Thyroid gland (tissue), 4 donors: ENCODE measurements at places on chromosomes 12 and 14. TPM values are rescaled to one million over a fixed set of nuclear protein-coding genes. Genes with fewer than 3 reads are reported as not detected.

DNA sequence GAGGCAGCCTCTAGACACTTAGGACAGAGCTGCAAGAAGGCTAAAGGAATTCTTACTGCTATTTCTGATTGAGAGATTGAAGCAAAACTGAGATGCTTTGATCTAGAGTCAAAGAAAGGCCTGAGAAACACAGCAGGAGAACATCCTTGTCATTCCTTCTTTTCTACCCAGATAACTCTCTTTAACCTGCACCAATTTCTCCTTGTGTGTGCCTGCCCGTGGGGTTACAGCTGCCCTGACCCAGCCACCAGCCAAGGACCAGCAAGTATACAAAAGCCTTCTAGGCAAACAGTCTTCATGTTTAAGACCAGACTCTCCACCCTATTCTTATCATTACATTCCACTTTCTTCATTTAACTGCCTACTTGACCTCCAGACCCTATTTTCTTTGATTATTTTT is 81.7 kb upstream of the PRB2 start:
- no peak for DNase-seq

- DNase-seq, result no peak
Measured at GRCh38 chr14:30284808-30285207, 274.1 kb upstream of the G2E3 start.

Gene ABCC9
- 10.5 TPM for total RNA-seq

DNA sequence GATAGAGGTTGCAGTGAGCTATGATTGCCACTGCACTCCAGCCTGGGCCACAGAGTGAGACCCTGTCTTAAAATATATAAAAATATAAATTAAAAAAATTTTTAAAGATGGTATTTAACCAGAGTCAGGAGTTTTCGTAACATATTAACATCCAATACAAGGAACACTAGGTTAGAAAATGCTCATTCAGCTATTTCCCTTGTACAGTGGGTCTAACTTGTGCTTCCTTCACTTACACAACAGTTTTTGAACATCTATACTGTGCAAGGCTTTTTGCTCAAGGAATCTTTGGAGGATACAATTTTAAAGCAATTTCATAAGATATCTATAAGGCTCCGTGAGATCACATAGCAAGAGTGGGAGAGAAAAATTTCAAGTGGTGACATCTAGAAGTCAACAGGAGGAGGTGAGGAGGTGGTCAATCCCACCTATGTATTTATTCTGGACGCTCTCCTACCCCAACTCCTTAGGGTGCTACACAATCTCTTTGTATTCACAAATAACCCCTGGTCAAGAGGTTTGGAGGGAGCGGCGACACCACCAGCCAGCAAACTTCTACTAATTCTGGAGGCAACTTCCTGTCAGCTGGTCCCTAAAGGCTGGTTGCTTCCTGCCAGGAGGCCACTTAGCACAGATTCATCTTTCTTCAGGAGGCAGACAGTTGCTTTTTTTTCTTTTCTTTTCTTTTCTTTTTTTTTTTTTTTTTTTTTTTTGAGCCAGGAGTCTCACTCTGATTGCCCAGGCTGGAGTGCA is 22.2 kb downstream of the DUSP16 start:
- no peak for DNase-seq

- DNase-seq, result peak; percentile 35
Measured at GRCh38 chr12:86950444-86950843, 694.3 kb upstream of the MGAT4C start.

Gene ITGB7
- total RNA-seq, result 15.6 TPM

Gene CATSPERB
- 12.1 TPM for total RNA-seq

DNA sequence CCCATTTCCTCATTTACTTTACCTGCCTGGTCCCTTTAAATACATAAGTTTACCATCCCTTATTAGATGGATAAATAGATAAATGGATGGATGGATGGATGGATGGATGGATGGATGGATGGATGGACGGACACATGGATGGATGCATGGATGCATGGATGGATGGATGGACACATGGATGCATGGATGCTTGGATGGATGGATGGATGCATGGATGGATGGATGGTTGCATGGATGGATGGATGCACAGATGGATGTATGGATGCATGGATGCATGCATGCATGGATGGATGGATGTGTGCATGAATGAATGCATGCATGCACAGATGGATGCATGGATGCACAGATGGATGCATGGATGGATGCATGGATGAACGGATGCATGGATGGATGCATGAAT is 93.6 kb downstream of the DPF3 start:
- DNase-seq, result no peak
